Chondrocyte (in vitro differentiated cells): ENCODE measurements at places on chromosomes 12 and 14. TPM values are rescaled to one million over a fixed set of nuclear protein-coding genes. Genes with fewer than 3 reads are reported as not detected.

DNA sequence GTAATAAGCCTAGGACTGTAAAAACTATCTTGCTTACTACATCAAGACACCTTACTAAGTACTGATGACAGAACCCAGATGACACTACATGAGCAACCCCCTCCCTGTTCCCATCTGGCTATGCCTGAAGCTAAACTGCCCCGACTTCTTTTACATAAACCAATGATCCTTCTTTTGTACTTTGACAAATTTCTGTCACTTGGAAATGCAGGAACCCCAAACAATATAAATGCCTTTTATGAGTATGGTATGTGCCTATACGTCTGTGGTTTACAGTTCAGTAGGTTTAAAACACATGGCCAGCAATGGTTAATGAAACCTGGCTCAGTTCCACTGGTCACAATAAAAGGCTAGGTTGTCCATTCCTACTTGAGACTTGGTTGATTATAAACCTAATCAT lies 6.1 kb downstream of the SYCP3 start:
- H3K36me3 ChIP-seq: peaks cover 17% of the 10 kb centered on the region
- H3K4me3 ChIP-seq: no peak overlapping the region
- H3K4me1 ChIP-seq: no peaks in the 10 kb centered on the region

DNA sequence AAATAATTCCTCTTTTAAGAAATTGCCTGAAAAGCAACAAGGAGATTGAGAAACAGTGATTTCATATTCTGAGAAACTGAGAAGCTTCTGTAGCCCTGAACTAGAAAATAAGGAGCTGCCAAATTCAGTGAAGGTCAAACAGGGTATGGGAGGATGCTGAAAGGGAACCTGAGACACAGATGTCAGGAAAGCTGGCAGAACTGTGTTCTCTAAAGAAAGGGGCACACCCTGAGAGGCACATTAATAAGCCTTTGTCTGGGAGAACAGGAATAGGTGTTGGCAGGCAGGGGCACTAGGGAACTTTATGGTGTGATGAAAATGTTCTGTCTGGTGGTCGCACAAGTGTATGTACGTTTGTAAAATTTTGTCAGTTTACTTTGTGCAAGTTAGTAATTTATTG lies 29.6 kb downstream of the VRK1 start:
- no peak for DNase-seq
- no peak overlapping the region for H3K4me3 ChIP-seq
- H3K4me1 ChIP-seq: no peaks in the 10 kb centered on the region
- H3K27ac ChIP-seq: no peak overlapping the region

- H3K27ac ChIP-seq: no peak overlapping the region
- H3K27me3 ChIP-seq: no peaks in the 10 kb centered on the region
- peaks cover 25% of the 10 kb centered on the region for H3K36me3 ChIP-seq
- H3K4me3 ChIP-seq: no peak overlapping the region
- peaks cover 4% of the 10 kb centered on the region for H3K4me1 ChIP-seq
Observed at GRCh38 chr14:76186308-76187027, 34.7 kb downstream of the GPATCH2L start.

DNA sequence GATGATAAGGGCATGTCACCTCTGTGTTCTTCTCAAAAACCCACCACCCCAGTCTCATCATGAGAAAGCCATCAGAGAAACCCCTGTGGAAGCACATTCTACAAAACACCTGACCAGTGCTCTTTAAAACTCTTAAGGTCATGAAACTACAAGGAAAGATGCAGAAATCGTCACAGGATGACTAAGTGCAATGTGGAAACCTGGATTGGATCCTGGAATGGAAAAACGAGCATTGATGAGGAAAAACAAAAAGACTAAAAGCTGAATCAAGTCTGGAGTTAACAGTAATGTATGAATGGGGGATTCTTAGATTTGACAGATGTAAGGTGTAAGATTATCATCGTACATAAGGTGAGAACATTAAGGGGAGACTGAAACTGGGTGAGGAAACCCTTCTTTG lies 211.0 kb downstream of the TBX5 start:
- no peaks in the 10 kb centered on the region for H3K27me3 ChIP-seq
- H3K27ac ChIP-seq: no peak overlapping the region
- no peak overlapping the region for H3K4me3 ChIP-seq
- no peaks in the 10 kb centered on the region for H3K4me1 ChIP-seq
- no peaks in the 10 kb centered on the region for H3K36me3 ChIP-seq
- no peak for DNase-seq

GRCh38 chr12:57104292-57104910 lies 6.8 kb downstream of the STAT6 start:
- H3K36me3 ChIP-seq: peaks cover 24% of the 10 kb centered on the region
- H3K4me1 ChIP-seq: peaks cover 13% of the 10 kb centered on the region
- H3K27me3 ChIP-seq: no peaks in the 10 kb centered on the region
- no peak for DNase-seq

- no peaks in the 10 kb centered on the region for H3K27me3 ChIP-seq
- no peak for DNase-seq
- H3K4me3 ChIP-seq: no peak overlapping the region
- H3K36me3 ChIP-seq: no peaks in the 10 kb centered on the region
Observed at GRCh38 chr14:61268812-61269211, 12.3 kb downstream of the TMEM30B start.

- H3K27me3 ChIP-seq: peaks cover 18% of the 10 kb centered on the region
- no peak overlapping the region for H3K27ac ChIP-seq
- no peak for DNase-seq
- H3K4me3 ChIP-seq: no peak overlapping the region
- H3K36me3 ChIP-seq: no peaks in the 10 kb centered on the region
Observed at GRCh38 chr12:64796205-64796845, 28.1 kb upstream of the TBC1D30 start.

GRCh38 chr12:92927055-92927435 lies 2.0 kb downstream of the EEA1 start:
- H3K36me3 ChIP-seq: peaks cover 4% of the 10 kb centered on the region
- peaks cover 48% of the 10 kb centered on the region for H3K4me1 ChIP-seq
- no peaks in the 10 kb centered on the region for H3K27me3 ChIP-seq

DNA sequence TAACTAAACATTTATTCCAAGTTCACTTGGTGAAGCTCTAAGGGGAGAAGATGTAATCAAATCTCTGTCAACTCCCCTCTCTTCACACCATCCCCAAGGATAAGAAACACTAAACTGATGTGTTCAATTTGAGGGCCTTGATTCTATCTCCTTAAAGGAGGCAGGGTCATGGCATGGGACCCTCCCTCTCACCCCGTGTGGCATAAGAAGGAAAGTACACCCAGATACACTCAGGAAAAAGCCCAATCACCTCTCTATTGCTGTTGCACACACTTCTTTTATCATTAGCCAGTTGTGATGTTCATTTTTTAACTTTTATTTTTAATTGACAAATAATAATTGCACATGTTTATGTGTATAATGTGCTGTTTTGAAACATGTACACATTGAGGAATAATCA lies 35.1 kb downstream of the WASHC3 start:
- H3K27ac ChIP-seq: no peak overlapping the region
- H3K4me1 ChIP-seq: peaks cover 9% of the 10 kb centered on the region
- H3K4me3 ChIP-seq: no peak overlapping the region
- no peaks in the 10 kb centered on the region for H3K27me3 ChIP-seq
- DNase-seq: no peak

DNA sequence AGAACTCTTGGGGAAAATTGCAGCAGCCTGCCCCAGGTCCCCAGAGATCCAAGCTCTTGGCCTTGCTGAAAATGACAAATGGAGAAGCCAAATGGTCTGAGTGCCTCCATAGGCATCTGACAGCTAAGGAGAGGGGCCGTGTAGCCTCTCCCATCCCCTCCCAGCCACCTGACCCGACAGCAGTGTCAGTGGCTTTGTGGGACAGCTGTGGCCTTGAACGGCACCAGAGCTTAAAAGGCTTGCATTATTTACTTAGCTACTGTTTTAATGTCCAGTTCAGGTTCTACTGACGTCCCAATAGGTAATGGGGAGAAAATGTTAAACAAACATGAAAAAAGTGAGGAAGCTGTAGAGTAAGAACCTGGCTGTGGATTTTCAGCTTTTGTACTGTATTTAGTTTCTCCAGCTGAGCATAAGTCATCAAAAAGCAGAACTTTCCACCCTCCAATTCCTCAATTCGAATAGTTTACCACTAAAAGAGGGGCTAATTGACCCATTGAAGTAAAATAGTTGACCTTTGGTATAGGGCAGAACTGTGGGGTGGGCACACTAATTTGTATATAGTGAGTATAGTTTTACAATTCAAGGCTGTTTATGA lies 50.0 kb downstream of the FOS start:
- peaks cover 1% of the 10 kb centered on the region for H3K36me3 ChIP-seq
- no peak overlapping the region for H3K4me3 ChIP-seq
- peaks cover 26% of the 10 kb centered on the region for H3K27me3 ChIP-seq
- DNase-seq: no peak
- H3K27ac ChIP-seq: no peak overlapping the region
- no peaks in the 10 kb centered on the region for H3K4me1 ChIP-seq

GRCh38 chr14:99664937-99665273 lies 19.2 kb upstream of the CYP46A1 start:
- peaks cover 8% of the 10 kb centered on the region for H3K4me1 ChIP-seq
- H3K27ac ChIP-seq: no peak overlapping the region
- no peaks in the 10 kb centered on the region for H3K27me3 ChIP-seq
- H3K36me3 ChIP-seq: peaks cover 6% of the 10 kb centered on the region
- no peak for DNase-seq
- H3K4me3 ChIP-seq: no peak overlapping the region

FOXM1 gene
- total RNA-seq: 13.1 to 17.6 TPM (median 15.2 TPM) in 3 replicates

KRT83 gene
- not detected in 3 replicates for total RNA-seq

ERC1 gene
- total RNA-seq: 79.3 to 102 TPM (median 83.6 TPM) in 3 replicates
